ENCODE measurements at places on chromosomes 2 and 18.

GRCh38 chr2:42071791-42072190 lies 24.0 kb downstream of the PKDCC start:
- DNase-seq = no peak

DNA sequence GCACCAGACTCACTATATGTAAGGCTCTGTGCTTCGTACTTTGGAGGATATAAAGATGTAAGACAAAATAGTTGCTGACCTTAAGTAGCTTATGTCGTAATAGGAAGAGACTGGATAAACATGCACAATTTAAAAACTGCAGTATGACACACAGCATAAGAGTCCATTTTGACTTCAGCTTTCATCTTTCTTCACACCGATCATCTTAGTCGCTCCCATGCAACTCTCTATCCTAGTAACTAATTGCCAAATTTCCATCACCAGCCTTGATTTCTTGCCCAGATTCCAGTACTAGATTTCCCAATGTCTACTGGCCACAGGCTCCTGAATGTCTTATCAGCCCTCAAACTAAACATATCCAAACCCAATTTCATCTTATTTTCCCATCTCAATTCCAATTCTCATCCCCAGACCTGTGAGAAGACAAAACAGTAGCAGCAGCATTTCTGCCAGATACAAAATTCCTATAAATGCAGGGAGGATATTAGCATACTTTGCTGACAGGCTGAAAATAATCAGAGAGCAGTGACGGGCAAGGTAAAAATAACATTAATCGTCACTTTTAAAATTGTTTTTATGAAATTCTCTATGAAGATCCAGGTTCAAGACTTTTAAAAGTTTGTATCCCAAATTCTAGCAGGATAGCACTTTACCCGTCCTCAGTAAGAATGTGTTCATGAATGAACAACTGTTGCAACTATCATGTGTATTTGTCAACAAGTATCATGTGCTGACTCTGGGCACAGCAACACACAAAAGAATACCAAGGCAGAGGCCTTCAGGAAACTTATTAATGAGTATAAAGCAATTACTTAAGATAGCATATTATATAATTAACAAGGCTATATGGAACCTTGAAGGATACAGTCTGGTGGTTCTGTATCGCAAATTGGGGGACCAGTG lies 42.2 kb downstream of the KIDINS220 start:
- no peak for DNase-seq

GRCh38 chr2:240818293-240819125 lies 1.5 kb downstream of the KIF1A start:
- no peak for DNase-seq

DNA sequence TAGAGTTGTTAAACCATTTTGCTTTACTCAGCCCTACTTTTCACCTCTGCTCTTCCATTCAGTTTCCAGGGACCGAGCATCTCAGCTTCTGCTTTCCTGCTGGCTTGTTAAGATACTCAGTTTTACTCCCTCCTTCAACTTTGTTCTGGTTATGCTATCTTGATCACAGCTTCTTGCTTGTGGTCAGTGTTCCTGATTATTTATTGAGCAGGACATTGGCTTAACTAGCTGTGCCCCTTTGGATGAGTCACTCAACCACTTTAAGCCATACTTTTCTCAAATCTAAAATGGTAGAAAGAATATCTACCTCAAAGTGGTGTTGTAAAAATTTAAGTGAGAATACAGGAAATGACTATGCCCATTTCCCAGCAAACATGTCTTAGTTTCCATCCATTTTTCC lies 124.0 kb downstream of the KYNU start:
- DNase-seq = no peak

GRCh38 chr2:12059616-12060441 lies 313.4 kb downstream of the LPIN1 start:
- DNase-seq = no peak

DNA sequence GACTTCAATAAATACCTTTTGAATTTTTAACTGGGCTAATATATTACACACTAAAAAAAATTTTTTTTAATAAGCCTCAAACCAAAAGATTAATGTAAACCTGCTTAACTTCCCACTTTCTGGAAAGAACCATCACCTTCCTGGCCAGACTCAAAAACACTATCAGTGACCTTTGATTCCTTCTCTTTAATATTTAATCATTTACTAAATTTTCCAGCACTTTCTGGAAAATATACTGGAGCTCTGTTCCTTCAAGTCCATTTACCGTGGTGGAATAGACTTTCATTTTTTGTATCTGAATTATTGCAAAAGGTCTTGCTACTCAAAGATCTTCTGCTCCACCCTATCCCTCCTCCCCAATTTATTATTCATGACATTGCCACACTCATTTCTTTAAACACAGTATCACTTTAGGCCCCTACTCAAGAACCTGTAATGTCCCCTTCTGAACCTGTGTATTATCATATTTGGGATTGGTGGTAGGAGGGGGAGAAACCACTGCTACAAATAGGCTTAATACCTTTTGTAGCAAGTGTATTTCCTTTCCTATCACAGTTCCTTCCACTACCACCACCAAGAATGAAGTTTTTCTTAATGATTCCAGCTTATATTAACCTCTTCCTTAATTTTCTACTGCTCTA lies 7.4 kb downstream of the PPP4R3B start:
- no peak for DNase-seq

GRCh38 chr2:96489663-96490062 lies 15.5 kb downstream of the NEURL3 start:
- no peak for DNase-seq

DNA sequence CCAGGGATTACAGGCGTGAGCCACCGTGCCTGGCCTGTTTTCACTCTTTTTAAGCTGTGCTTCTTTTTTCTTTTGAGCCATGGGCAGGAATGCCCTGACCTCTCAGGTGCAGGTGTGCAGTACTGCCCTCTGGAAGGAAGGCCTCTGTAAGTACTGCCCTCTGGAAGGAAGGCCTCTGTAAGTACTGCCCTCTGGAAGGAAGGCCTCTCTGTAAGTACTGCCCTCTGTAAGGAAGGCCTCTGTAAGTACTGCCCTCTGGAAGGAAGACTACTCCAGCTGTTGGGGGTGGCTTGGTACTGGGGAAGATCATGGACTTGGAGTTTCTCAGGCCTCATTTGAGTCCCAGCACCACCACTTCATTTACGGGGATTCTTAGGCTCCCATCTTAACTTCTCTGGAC lies 248.5 kb upstream of the ID2 start:
- DNase-seq = no peak

DNA sequence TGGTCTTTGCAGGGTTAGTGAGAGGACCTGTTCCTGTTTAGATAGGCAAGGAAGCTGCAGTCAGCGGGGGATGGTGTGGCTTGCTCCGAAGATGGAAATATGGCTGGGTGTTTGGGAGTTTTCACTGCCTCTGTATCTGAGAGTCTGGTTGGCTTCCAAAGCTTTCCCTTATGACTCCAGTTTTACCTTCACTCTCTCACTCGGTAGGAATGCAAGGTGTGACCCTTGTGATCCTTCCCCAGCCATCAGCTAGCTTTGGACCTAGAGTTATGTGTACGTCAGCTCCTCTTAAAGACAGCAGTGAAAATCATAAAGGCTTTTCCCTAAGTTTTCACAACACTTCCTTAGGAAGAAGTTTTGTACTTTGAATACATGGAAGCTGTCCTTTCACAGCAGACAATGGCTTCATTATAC lies 35.5 kb upstream of the TMEM87B start:
- DNase-seq = no peak

DNA sequence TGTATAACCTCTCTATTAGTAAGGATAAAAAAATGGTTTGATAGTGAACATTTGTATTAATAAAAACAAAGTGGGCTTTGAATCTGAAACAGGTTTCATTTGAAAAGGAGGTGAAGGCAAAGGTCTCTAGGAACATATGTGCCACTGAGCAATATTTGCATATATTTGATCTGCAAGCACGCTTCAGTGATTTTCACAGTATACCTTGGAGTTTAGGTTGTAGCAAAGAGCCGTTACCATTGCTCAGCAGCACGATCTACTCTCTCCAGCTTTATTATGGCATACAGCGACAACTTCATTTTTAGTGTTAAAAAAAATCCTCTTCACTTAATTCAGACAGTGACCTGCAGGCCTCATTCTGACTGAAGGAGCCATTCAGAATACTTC lies 75.8 kb upstream of the ZEB2 start:
- no peak for DNase-seq

DNA sequence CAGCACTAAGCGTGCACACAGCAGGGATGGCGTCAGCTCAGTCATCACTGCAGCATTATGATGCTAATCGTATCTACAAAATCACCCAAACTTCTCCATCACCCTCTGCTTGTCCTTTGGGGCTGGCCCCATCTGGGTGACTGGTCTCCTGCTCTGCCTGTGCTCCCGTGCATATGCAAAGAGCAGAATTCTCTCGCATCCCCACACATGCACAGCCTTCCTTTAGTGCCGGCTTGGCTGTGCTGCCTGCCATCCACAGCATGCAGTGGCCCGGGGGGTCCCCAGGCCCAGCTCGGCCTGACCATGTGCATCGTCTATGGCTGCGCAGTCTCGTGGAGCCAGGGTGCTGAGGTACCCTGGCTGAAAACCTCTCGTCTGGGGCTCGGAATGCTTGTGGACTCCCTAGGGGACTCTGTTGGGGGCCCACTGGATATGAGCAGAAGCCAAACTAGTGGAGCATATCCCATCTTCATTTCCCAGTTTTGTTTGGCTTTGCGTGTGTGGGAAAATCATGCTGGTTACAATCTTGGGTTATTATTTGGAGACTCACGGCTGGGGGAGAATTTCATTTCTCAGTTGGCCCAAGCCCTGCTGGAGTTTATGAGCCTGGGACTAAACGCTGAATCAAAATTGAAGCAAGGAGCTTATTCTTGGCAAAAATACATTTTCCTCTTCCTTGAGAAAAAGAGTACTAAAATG lies 70.9 kb upstream of the HS6ST1 start:
- DNase-seq = no peak

- DNase-seq = no peak
Observed at GRCh38 chr18:35682281-35682867, 100.8 kb downstream of the GALNT1 start.

DNA sequence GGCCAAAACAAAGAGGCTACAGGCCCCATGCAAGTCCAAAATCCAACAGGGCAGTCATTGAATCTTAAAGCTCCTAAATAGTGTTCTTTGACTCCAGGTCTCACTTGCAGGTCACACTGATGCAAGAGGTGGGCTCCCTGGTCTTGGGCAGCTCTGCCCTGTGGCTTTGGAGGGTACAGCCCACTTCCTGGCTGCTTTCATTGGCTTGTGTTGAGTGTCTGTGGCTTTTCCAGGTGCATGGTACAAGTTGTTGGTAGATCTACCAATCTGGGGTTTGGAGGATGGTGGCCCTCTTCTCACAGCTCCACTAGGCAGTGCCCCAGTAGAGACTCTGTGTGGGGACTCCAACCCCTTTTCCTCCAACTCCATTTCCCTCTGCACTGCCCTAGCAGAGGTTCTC lies 115.8 kb upstream of the ALKAL2 start:
- DNase-seq = no peak

DNA sequence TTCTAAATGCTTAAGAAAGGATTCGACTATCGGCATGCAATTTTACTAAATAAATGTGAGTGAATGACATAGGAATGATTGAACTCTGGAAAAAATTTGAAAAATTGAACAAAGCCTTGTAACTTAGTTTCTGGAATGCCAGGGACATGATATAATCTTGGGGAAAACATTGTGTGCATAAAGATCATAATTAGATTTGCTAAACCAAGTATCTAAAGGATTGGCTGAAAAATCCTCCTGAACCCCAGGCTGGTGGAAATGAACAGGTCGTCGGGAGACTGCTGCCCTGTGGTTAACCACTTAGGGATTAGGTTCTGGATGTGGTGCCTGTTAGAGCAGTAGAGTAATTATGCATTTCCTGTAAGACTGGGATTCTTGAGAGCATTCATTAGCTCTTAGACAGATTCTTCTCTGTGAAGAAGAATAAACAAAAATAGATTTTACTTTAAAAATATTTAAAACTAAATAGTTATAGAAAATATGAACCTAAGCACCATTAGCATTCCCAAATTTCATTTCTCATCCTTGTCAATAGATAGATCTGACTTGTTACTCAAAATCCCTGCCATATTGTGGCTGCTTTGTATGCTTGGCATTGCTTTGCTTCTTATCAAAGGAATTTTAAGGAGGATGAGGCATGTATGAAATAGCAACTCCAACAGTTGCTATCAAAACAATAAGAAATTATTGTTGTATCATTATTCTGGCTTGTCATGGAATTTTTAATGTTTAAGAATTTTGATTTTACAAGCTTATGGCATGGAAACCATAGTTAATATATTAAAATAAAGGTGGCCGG lies 55.9 kb downstream of the LYPD6B start:
- no peak for DNase-seq
